Heart right ventricle (tissue), 16 donors: ENCODE measurements at places on chromosomes 12 and 14. TPM values are rescaled to one million over a fixed set of nuclear protein-coding genes. Genes with fewer than 3 reads are reported as not detected.

- H3K27ac ChIP-seq: no peak overlapping the region
- DNase-seq: no peak
- H3K36me3 ChIP-seq: no peaks in the 10 kb centered on the region
- no peaks in the 10 kb centered on the region for H3K27me3 ChIP-seq
- H3K4me1 ChIP-seq: no peaks in the 10 kb centered on the region
Observed at GRCh38 chr14:30035361-30035760, 107.7 kb upstream of the PRKD1 start.

DNA sequence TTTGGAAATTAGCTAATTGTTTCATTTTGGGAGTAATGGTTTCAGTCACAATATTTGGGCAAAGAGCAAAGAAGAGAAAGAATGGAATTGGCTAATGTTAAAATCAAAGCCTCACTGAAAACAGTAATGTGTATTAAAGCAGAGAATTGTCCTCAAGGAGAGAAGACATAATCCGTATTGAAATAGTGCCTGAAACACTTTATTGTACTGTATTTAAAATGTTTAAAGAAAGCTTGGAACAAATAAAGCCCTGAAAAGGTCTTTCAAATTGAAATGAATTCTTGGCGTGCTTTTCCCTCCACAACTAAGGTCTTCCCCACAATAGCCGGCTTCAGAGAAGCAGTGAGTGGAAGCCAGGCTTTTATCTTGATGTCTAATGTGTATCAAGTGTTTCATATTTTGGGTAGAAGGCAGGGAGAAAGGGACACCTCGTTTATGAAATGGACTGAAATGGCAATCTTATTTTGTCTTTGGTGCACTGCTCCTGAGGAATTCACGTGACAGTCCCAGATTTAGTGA is 212.9 kb upstream of the CRY1 start:
- no peak overlapping the region for H3K27ac ChIP-seq
- DNase-seq: no peak
- H3K27me3 ChIP-seq: peaks cover 37% of the 10 kb centered on the region
- H3K36me3 ChIP-seq: no peaks in the 10 kb centered on the region
- H3K4me3 ChIP-seq: no peak overlapping the region
- H3K4me1 ChIP-seq: no peaks in the 10 kb centered on the region

RHOF gene
- 19.8 TPM for total RNA-seq

TAS2R14 gene
- 1.6 TPM for total RNA-seq

DNA sequence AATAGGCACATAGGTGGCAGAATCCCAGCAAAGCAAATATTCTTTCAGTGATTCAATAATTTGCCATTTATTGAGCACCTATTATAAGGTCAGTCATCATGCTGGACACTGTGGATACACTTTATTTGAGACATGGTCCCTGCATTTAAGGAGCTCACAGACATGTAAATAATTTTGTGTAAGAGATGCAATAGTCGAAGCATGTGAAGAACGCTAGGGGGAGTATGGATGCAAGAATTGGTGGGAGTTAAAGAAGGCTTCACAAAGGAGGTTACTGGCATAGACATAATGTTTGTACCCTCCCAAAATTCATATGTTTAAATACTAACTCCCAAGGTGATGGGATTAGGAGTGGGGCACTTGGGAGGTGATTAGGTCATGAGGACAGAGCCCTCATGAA is 260.6 kb upstream of the GARIN6 start:
- no peaks in the 10 kb centered on the region for H3K4me1 ChIP-seq
- no peak overlapping the region for H3K4me3 ChIP-seq
- DNase-seq: no peak
- H3K27ac ChIP-seq: no peak overlapping the region

TMEM119 gene
- total RNA-seq: 2.5 TPM

C12orf43 gene
- 6.6 TPM for total RNA-seq

- H3K4me1 ChIP-seq: no peaks in the 10 kb centered on the region
- no peaks in the 10 kb centered on the region for H3K27me3 ChIP-seq
- no peak overlapping the region for H3K4me3 ChIP-seq
- H3K27ac ChIP-seq: no peak overlapping the region
- DNase-seq: no peak
Observed at GRCh38 chr12:19615384-19615725, 176.1 kb downstream of the AEBP2 start.

PPP4R3A gene
- 40.6 TPM for total RNA-seq

DNA sequence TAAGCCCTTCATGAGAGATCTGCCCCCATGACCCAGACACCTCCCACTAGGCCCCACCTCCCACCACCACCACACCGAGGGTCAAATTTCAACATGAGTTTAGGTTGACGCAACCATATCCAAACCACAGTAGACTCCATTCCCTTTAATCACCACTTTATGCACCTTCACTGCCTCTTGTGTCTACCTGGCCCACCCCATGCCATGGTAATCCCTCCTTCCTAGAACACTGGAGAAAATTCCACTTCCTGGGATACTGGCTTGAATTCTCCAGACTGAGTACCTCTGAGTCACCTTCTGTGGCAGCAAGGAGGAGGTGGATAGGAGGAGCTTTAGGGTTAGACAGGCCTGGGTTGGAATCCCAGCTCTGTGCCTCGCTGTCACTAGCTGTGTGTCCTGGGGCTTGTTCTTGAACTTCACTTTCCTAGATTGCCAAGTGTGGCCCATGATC is 26.1 kb upstream of the CIPC start:
- DNase-seq: no peak
- no peaks in the 10 kb centered on the region for H3K36me3 ChIP-seq
- H3K4me3 ChIP-seq: no peak overlapping the region
- H3K27ac ChIP-seq: no peak overlapping the region
- H3K27me3 ChIP-seq: no peaks in the 10 kb centered on the region

GRCh38 chr12:119157978-119158377 is 20.8 kb upstream of the HSPB8 start:
- peak overlapping the region; percentile 40 for H3K4me3 ChIP-seq
- H3K4me1 ChIP-seq: peaks cover 48% of the 10 kb centered on the region
- H3K27ac ChIP-seq: peak overlapping the region; percentile 78
- H3K27me3 ChIP-seq: no peaks in the 10 kb centered on the region
- no peak for DNase-seq

GRCh38 chr12:59250766-59251165 is 330.5 kb upstream of the LRIG3 start:
- no peak for DNase-seq
- H3K4me1 ChIP-seq: no peaks in the 10 kb centered on the region
- no peaks in the 10 kb centered on the region for H3K27me3 ChIP-seq
- H3K4me3 ChIP-seq: no peak overlapping the region
- H3K27ac ChIP-seq: no peak overlapping the region

GPR84 gene
- not detected for total RNA-seq

DNA sequence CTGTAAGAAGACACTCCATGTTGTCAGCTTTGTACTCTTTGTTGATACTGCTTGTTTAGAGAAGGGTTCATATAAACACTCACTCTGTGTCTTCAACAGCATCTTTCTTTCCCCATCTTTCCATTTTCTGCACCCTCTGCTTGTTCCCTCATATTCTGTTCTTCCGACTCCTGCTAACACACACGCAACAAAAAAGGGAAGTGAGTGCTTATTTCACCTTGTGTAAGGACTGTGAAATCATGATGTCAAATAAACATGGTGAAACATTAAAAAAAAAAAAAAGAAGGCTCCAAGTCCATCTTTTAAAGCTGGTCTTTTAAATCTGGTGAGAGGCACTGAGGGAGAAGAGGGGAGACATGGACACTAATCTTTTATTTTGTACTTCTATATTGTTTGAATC is 145.4 kb downstream of the RPAP3 start:
- no peaks in the 10 kb centered on the region for H3K27me3 ChIP-seq
- H3K4me1 ChIP-seq: no peaks in the 10 kb centered on the region
- no peak overlapping the region for H3K4me3 ChIP-seq
- no peaks in the 10 kb centered on the region for H3K36me3 ChIP-seq
- DNase-seq: no peak

GRCh38 chr14:23639048-23639890 is 3.1 kb downstream of the DHRS2 start:
- no peaks in the 10 kb centered on the region for H3K4me1 ChIP-seq
- DNase-seq: no peak
- H3K4me3 ChIP-seq: no peak overlapping the region
- H3K27ac ChIP-seq: no peak overlapping the region
- H3K27me3 ChIP-seq: no peaks in the 10 kb centered on the region
